CD4-positive, alpha-beta T cell treated with Interleukin-4 for 1 hour (primary cell): ENCODE measurements at places on chromosomes 16 and 17.

- DNase-seq, result no peak
Measured at GRCh38 chr16:23334950-23335349, 32.8 kb downstream of the SCNN1B start.

DNA sequence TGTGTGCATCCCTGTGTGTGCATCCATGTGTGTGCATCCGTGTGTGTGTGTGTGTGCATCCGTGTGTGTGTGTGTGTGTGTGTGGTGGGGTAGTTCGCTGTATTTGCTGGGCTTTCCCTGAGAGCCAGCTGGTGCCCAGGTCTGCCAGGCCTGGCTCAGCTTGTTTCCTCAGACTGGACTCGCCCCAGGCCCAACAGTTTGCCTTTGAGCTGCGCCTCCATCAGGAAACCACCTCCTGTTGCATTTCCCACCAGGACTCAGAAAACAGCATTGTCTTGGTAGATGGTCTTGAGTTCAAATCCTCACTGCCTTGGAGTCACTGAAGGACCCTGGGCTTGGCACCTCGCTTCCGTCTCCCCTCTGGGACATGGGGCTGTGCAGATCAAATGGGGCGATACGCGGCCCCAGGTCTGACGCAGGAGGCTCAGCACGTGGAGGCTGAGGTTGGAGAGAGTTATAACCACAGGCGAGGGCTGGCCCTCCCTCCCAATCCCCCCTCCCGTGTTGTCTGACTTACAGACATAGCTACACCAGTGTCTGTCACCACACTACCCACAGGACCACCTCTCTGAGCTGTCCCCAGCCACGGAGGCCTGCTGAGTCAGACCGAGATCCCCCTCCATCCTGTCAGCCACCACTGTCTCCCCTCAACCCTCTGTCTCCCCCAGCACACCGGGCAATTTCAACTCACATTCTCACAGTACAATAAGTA lies 4.7 kb downstream of the ITGAE start:
- DNase-seq, result peak; percentile 85

- DNase-seq, result no peak
Measured at GRCh38 chr16:82748026-82748425, 121.3 kb downstream of the CDH13 start.

GRCh38 chr17:27879987-27880608 lies 13.1 kb downstream of the LYRM9 start:
- peak; percentile 65 for DNase-seq

- DNase-seq, result no peak
Measured at GRCh38 chr16:78778101-78779004, 678.9 kb downstream of the WWOX start.

GRCh38 chr17:32385971-32386370 lies 36.0 kb downstream of the ZNF207 start:
- no peak for DNase-seq

DNA sequence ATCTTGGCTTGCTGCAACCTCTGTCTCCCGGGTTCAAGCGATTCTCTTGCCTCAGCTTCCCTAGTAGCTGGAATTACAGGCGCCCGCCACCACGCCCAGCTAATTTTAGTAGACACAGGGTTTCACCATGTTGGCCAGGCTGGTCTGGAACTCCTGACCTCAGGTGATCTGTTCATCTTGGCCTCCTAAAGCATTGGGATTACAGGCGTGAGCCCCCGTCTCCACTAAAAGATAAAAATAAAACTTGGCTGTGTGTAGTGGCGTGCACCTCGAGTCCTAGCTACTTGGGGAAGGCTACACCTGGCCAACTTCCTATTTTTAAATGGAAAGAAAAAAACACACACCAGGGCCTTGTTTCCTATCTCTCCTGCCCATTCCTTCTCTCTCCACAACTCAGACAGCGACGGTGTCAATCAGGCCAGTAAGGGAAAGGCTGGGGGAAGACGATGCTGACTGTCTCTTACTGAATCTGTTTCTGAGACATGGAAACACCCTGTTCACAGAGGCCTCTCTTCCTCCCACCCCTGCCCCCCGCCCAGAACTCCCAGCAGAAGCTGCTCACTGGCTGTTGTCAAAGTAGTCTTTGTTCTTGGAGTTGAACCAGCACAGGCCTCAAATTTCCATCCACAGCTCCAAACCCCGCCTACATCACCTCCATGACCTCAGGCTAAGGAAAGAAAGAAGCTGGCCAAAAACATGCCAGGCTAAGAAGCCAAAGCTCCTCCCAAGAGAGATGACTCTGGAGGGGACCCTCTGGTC lies 96.6 kb downstream of the NXN start:
- DNase-seq, result no peak

DNA sequence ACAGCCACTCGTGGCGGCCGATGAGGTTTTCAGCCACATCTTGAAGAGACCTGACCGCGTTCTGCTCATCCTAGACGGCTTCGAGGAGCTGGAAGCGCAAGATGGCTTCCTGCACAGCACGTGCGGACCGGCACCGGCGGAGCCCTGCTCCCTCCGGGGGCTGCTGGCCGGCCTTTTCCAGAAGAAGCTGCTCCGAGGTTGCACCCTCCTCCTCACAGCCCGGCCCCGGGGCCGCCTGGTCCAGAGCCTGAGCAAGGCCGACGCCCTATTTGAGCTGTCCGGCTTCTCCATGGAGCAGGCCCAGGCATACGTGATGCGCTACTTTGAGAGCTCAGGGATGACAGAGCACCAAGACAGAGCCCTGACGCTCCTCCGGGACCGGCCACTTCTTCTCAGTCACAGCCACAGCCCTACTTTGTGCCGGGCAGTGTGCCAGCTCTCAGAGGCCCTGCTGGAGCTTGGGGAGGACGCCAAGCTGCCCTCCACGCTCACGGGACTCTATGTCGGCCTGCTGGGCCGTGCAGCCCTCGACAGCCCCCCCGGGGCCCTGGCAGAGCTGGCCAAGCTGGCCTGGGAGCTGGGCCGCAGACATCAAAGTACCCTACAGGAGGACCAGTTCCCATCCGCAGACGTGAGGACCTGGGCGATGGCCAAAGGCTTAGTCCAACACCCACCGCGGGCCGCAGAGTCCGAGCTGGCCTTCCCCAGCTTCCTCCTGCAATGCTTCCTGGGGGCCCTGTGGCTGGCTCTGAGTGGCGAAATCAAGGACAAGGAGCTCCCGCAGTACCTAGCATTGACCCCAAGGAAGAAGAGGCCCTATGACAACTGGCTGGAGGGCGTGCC lies 30.1 kb downstream of the CIITA start:
- no peak for DNase-seq

- peak; percentile 90 for DNase-seq
Measured at GRCh38 chr16:50547340-50548124, 664 bp upstream of the NKD1 start.

DNA sequence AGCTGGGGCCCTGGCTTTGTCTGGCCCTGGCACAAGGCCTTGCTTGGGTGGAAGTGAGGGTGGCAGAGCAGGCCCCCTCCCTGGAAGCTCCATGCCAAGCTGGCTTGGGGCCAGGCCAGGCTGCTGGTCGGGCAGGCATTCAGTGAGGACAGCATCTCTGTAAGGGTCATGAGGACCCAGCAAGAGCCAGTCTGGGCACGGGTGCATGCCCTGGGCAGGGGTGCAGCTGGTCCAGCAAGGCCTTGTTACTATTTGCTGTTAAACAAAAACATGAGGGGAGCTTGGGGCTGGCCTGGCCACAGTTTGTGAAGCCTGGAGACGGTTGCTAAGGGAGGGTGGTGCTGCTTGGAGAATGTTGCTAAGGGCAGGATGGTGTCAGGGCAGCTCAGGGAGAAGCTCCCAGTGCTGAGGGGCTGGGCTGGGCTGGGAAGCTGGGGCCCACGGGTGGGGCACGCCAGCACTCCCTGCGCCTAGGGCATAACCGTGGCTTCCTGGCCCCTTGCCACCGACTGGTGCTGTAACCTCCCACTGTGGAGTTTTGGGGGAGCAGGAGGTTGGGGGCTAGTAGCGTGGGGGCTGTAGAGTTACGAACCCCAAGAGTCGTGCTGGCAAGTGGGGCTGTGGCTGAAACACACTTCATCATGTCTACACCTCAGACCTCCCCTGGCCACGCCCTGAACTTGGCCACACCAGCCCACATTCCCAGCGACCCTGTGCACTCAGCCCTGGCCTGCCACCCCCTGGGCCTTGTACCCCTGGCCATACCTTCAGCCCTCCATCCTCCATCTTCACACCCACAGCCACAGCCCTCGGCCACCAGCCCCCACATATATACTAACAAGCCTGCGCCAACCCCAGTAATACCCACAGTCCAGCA lies 1.6 kb downstream of the TPPP3 start:
- DNase-seq, result no peak

DNA sequence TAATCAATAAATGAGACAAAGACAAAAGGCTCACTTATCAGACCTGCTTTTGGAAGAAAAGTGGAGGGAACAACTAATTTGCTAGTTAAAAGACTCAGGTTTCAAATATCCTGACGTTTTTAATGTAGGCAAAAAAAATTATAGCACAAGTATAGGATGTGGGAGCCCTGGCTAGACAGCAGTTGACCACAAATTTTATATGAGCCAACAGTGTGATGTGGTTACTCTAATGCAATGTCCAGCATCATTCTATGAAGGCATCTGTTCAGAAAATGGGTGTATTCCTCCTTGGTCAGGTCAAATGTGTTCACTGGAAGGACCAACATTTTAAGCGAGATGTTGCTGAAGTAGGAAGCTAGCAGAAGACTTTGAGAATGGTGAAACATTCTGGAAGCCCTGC lies 237.4 kb downstream of the MAP2K6 start:
- DNase-seq, result no peak

- no peak for DNase-seq
Measured at GRCh38 chr16:6841392-6841791, 491.3 kb upstream of the RBFOX1 start.

DNA sequence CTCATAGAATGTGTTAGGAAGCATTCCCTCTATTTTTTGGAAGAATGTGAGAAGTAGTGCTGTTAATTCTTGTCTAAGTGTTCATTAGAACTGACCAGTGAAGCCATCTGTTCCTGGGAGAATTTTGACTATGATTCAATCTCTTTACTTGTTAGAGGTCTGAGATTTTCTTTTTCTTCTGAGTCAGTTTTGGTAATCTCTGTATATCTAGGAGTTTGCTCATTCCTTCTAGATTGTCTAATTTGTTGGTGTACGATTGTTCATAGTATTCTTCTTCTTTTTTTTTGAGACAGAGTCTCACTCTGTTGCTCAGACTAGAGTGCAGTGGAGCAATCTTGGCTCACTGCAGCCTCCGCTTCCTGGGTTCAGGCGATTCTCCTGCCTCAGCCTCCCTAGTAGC lies 20.4 kb downstream of the NFATC3 start:
- DNase-seq, result no peak

DNA sequence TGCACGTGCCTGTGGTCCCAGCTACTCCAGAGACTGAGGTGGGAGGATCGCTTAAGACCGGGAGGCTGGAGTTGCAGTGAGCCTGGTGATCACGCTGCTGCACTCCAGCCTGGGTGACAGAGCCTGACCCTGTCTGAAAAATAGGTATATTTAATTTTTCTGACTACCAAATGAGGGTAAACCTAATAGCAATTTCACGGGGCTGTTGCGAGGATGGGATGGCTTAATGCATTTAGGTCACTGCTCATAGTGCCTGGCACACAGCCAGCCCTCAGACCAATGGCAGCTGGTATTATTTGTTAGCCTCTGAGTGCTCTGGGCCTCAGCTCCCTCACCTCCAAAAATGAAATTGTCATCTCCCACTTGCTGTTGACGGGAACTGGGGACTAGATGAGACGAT lies 5.9 kb upstream of the CDIP1 start:
- no peak for DNase-seq

DNA sequence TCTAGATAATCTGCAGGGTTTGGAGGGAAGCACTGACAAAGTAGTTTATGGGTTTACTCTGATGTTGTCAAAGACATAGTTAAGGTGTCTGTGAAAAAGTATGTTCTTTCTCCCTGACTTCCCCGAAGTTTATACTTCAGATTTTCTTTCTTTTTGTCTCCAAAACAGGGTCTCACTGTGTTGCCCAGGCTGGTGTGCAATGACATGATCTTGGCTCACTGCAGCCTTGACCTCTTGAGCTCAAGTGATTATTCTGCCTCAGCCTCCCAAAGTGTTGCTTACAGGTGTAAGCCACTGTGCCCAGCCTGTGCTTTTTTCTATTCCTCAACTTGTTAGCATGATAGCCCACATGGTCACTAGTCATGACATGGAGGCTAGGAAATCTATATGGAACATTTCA lies 20.9 kb downstream of the SF3B3 start:
- DNase-seq, result no peak

DNA sequence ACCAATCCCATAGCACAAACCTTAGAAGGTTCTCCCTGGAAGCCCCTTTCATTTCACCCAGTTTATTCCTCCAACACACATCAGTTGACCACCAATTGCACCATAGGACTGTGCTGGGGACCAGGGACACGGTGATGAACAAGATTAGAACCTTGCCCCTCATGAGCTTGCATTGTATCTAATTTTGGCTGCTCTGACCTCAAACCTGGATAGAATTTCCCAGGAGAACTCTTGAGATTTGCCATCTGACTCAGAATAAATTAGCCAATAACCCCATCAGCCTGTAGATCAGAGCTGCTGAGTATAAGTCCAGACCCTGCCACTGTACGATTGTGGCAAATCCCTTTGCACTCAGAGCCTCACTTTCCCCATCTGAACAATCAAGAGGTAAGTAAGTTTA lies 52.1 kb downstream of the CDH11 start:
- DNase-seq, result no peak

DNA sequence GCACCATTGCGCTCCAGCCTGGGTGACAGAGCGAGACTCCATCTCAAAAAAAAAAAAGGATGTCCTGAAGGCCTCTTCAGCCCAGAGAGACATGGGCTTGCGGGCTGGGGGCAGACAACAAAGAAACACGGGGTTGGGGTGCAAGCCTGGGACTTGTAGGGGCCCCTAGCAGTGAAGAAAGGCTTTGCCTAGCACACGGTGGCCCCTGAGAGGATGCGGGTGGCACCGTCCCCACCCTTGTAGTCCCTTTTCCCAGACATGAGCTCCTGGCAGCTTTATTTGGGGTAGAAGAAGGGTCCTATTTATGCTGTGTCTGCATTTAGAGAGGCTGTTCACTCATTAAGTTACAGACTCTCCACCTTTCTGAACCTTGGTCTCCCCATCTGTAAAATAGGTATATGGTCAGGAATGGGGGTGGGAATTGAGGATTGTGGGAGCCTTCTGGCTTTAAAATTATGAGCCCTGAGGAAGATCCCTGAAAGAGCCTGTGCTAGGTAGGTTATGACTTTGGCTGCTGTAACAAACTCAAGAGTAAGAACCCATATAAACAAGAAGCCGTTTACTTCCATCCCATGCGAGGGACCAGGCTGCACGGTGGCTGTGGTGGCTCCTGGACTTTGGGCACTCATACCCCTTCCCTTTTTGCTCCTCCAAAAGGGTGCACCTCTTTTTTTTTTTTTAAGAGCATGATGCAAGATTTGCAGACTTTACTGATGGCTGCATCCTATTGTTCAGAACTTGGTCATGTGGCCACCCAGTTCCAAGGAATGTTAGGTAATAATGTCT lies 20.6 kb upstream of the ADGRG1 start:
- DNase-seq, result no peak

- DNase-seq, result no peak
Measured at GRCh38 chr16:54746596-54746995, 184.1 kb upstream of the IRX5 start.
